ENCODE measurements at places on chromosomes 4 and X.

GRCh38 chr4:92100975-92101374 lies 202.8 kb upstream of the GRID2 start:
- DNase-seq: no peak

GRCh38 chrX:154793084-154793795 lies 12.0 kb downstream of the MPP1 start:
- DNase-seq: no peak

DNA sequence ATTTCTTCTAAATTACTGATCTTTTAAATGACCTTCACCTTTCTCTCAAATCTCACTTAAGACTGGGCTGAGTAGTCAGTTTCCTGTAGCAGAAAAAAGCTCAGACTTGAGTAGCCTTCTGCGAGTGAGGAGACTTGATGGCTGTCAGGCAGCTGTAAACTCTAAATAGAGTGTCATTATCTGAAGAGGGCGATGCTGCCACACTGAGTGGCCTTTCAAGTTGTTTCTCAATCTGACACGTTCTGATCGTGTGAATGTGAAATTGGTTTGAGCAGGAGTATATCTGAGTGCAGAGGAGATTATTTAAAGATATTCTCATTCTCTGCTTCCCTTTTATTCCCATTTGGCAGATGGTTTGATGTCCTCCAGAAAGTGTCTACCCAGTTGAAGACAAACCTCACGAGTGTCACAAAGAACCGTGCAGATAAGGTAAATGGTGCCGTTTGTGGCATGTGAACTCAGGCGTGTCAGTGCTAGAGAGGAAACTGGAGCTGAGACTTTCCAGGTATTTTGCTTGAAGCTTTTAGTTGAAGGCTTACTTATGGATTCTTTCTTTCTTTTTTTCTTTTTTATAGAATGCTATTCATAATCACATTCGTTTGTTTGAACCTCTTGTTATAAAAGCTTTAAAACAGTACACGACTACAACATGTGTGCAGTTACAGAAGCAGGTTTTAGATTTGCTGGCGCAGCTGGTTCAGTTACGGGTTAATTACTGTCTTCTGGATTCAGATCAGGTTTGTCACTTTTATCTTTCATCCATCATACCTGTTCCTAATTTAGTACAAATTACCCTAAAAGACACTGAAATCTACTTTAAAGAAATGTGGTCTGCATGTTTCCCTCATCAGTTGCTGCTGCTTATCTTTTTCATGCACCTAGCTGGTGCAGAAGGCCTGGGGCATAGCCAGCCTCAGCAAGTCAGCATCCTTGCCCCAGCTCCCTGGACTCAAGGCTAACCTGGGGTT lies 74.3 kb upstream of the MSANTD1 start:
- DNase-seq: no peak

DNA sequence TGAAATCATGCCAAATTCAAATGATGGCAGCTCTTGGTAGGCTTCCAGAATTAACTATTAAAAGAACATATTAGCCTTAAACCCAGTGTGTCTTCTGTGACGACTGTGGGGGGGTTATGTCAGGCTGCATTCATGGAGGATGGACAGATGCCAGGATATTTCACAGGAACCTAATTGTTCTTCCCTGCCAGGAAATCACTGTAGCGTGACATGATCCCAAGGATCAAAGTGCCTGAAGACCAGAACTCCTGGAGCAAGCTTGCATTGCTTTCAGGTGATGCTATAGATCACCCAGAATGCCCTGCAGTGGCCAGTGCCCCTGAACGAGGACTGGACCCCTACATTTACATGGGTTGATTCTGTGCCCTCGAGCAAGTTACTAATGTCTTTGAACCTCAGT lies 1093.0 kb upstream of the TENM3 start:
- DNase-seq: peak; percentile 87

GRCh38 chrX:130691576-130691975 lies 211.4 kb downstream of the ENOX2 start:
- no peak for DNase-seq

- no peak for DNase-seq
Observed at GRCh38 chr4:181559637-181560036, 683.6 kb upstream of the TENM3 start.

DNA sequence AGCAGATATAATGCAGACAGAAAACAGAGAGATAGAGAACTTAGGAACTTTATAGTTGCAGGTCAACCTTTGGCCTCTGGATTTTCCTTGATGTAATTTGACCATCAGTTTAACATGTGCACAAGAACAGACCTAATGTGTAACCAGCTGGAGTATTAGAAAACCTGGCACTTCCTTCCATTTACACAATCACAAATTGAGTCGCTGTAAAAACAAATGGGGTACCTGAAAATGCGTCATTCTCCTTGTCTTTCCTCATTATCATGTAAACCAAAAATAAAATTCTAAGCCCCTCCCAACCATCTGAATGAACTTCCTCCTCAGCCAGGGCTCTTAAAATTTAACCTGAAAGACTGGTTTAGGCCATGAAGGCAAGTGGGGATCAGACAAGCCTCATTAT lies 358.4 kb upstream of the MAGEB16 start:
- peak; percentile 76 for DNase-seq

DNA sequence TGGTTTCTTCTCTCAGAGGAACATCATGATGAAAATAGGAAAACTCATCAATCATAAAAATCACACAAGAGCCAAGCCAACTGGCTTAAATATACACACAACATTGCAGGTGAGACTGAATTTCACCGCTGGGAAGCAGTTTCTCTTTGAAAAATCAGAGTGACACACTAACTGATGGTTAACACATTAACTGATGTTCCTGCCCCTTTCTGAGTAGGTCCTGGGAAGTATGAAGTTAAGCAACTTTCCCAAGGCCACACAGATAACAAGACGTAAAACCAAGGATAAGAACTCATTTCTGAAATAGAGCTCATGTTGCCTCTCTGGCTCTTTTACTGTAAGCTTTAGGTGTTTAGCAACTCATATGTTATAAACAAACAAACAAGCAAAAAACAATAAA lies 813.7 kb upstream of the HS3ST1 start:
- DNase-seq: no peak

DNA sequence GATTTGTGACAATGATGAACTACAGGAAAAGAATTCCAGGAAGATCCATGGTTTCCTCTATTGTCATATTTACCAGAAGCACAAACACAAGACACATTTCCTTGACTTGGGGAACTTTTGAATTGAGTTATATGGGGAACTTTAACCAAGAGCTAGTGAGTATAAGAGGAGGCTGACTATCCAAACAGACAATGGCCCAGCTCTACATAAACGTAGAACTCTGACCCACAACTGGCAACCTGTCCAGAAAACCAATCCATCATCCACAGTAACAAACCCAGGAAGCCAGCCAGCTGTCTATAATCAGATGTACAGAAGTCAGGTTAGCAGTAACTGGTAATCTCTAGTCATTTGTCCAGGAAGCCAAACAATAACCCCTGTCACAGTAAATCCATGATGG lies 167.0 kb upstream of the CPEB2 start:
- DNase-seq: no peak

DNA sequence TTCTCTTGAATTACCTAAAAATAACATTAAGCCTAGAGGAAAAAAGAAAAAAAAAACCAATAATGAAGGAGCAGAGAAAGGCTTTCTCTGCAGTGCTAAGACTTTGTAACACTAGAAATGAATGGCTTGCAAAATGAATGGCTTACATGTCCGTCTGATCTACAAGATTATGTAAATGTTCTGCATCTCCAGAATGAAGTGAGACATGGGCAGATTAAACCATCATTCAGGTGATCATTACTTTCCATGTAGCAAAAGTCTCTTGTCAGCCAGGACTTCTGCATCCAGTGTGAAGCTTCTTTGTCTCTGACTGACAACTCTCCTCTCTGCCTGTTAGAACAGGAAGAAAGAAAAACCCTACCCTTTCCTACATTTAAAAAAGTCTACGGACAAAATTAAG lies 304.3 kb downstream of the LDB2 start:
- no peak for DNase-seq

DNA sequence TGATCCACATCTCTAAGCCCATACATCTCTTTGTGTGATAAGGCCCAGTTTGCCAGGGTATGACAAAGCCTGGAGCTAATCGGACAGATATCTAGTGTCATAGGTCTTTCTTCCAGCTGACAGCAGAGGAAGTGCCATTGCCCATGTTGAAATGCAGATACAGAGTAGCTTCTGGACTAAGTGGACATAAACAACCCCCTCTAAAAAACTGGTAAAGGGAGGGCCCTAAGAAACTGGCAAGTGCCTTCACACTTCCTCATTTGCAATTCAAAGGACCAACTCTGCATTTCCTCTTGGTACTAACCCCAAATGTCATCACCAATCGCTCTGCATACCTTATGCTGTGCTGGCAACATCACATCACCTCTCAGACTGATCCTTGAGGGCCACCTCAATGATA lies 20.8 kb downstream of the ARHGEF6 start:
- DNase-seq: no peak

- DNase-seq: peak; percentile 29
Observed at GRCh38 chrX:95059909-95060308, 1385.9 kb downstream of the FAM133A start.

DNA sequence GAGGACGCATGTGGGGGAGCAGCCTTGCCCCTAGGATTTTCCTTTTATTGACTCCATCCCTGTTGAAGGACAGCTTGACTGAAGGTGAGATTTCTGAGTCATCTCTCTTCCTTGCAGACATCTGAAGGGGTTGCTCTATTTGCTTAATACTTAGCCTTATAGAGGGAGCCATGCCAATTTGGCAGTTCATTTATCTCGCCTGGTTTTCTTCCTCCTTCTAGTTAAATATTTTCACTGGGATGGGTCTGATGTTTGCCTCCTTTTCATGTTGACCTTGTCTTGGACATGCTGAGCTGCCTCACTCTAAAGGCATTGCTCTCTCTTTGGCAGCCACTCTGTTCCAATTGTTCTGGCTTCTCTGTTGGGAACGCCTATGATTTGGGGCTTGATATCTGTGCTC lies 151.0 kb upstream of the PSAPL1 start:
- no peak for DNase-seq

- DNase-seq: no peak
Observed at GRCh38 chrX:123698979-123699520, 33.8 kb downstream of the THOC2 start.

DNA sequence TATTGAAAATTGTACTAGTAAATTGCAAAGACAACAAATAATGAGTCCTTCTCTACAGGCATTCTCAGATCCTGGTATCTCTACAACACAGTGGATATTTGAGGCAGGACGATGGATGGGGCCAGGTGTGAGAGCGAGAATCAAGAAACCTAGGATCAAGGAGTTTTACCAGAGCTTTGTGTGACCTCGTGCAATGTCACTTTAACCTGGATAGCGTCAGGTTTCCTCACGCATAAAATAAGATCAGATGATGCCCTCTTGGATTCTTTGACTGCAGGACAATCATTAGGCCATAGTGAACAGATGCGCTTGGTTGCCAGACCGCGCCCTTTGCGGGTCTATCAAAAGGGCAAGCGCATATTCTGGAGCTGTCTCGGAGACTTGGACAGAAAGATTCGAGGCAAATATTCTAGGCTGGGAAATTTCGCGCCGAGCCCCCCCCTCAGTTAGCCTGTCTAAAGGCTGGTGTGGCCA lies 66.6 kb downstream of the FBXO8 start:
- no peak for DNase-seq

DNA sequence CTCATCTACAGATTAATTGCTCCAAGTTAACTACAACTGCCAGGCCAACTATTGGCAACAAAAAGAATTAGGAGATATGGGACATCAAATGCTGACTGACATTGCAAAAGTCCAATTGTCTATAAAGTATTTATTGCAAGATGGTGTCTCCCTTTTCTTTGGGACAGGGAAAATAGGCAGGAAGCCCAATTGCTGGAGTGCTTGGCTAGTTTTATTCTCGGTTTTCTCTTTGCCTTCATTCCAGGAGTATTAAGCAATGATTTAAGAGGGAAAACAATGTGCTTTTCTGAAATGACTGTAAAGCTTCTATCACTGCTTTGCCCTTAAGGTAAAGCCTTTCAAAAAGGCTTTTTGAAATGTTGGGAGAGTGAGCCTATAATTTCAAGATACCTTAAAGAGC lies 62.8 kb upstream of the DIAPH2 start:
- DNase-seq: no peak

DNA sequence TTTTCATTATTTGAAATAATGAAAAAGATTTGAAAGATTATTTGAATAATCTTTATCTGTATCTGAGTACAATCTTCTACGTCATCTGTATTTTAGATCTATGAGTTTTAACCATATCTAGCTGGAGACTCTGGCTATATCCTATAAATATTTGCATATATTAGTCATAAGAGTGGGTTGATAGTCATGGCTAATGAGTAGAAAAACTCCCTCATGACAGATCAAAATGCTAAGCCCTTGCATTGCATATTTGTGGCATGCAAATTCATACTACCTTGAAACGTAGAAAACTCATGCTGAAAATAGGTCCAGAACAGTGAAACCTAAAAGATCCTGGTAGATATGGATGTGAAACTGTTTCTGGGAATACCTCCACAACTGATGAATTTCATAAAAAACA lies 291.3 kb downstream of the GALNTL6 start:
- no peak for DNase-seq

DNA sequence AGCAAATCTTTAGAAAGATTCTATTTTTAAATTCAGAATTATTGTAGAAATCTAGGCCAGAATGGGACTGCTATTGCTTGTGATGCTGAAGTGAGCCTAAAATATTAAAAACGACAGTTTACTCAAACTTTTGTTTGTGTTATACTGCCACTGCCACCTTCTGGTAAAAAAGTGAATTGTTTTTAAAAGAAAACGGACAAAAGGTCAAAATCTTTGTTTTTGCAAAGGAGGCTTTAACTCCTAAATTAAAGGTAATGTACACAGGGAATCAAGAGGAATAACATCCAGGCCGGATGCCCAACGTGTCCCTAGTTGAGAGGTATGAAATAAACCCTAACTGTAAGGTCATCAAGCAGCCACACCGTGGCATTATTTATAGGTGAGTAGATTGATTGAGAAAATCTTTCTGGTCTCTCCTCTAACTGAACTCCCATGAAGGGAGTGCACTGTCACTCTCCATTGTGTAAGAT lies 338.3 kb upstream of the GALNT7 start:
- peak; percentile 32 for DNase-seq

DNA sequence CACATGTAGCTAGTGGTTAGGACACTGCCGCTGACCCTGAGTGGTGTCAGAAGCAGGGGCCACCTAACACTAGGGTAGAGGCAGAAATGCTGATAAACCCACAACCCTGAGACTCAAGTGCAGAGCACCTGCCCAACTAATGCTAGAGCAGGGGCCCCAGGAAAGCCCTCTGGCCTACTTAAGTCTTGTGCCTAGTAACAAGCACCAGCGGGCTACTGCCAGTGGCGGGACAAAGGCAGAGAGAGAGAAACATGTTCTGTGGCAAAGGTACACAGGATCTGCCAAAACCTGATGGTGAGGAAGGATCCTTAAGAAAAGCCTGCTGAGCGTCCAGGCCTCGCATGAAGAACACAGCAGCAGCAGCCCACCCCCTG lies 172.4 kb downstream of the PRDM5 start:
- no peak for DNase-seq
